ENCODE measurements at places on chromosomes 5 and 9.

DNA sequence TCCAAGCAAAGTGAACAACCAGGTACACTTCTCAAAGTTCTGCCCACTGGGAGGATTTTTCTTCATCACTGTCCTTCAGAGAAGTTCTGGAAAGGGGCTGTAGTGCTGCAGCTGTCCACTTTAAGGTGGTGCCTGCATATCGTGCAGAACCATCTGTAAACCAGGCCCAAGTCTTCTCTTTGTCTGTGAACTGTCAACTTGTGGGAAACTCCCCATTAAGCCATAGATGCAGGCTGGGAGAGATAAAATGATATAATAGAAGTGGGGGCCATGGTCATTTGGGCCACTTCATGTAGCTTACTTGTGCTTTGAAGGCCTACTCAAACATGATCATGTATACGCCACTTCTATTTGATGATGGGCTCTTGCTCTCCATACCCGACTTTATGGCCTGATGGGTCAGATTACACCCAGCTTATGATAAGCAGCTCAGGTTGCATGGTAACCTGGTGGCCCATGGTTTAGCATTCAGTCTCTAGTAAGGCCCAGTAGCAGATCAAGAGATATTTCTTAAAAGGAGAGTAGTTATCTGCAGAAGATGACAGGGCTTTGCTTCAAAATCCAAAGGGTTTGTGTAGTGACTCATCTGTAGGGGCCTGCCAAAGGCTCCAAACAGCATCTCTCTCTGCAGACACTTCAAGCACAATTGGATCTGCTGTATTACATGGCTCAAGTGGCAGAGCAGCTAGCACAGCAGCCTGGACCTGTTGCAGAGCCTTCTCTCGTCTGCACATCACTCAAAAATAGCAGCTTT lies 15.7 kb upstream of the BTF3 start:
- no peak for DNase-seq

DNA sequence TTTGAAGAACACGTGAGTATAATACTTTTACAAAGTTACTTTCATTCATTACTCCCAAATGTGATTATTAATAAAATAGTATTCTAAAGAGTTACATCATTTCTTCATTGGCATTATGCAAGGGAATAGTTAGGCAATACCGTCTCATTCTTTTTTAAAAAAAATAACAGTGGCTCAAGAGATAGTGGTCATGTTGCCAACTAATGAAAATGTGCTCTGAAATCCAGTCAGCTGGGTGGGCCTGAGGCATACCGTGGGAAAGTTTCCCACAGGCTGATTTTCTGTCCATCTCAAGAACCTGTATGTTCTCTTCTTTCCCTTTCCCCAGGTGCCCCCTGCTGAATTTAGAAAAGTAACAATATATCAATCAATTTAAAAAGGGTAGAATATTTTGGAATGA lies 40.8 kb upstream of the ROPN1L start:
- DNase-seq, result no peak

- DNase-seq, result no peak
Measured at GRCh38 chr9:111940697-111941096, 44.1 kb downstream of the UGCG start.

- DNase-seq, result no peak
Measured at GRCh38 chr5:72392326-72392733, 72.2 kb downstream of the PTCD2 start.

DNA sequence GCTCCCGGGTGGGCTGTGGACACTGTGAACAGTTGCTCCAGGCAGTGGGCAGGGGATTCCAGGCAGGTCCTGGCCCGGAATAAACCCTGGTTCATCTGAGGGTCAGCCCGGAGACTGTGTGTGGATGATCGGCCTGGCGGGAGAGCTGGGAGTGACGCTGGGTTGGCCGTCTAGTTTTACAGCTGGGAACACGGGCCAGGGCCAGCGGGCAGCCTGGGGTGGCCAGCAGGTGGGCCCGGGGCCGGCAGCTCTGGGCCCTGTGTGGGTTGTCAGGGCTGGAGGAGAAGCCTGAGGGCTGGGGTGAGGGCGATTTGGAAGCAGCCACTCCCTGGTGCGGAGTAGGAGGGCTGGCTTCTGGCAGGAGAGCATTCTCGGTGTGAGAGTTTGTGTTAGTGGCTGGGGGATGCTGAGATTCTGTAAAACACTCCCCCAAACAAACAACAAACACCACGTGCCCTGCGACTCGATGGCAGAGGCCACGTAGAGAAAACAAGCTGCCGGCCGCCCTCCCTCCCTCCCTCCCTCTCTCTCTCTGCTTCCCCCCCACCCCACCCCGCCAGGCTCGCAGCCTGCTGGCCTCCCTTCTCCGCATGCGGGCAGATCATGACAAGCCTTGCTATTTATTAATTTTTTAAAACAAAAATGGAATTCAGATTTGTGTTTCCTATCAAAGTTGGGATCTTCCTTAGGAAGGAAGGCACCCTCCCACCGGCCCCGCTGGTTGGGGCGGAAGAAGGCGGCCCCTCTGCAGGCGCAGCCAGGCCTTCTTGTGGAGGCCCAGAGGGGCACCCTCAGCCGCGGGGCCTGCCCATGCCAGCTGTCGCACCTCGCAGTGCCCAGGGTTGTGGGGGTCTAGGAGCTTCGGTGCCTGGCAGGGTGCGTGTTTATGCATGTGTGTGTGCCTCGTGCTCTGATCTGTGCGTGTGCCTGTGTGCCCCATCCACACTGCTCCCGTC lies 49.5 kb downstream of the RXRA start:
- DNase-seq, result no peak

- DNase-seq, result no peak
Measured at GRCh38 chr5:159489779-159490178, 159.5 kb upstream of the IL12B start.

DNA sequence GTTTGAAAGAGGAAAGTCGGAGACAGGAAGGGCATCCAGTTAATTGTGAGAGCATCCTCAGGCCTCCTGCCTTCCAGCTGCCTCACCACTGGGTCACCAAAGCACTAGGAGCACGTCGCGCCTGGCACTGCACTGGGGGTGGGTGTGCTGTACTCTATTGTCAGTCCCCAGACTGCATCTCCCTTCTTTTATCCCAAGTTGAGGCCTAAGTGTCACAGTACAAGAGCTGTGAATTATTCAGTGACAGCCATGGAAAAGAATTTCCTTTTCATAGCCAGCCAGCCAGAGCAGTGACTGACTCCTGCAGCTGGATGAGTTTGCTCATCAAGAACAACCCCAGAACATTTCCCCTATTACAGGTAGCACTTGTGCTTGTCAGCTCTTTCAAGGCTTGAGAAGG lies 16.3 kb downstream of the CLTA start:
- no peak for DNase-seq

DNA sequence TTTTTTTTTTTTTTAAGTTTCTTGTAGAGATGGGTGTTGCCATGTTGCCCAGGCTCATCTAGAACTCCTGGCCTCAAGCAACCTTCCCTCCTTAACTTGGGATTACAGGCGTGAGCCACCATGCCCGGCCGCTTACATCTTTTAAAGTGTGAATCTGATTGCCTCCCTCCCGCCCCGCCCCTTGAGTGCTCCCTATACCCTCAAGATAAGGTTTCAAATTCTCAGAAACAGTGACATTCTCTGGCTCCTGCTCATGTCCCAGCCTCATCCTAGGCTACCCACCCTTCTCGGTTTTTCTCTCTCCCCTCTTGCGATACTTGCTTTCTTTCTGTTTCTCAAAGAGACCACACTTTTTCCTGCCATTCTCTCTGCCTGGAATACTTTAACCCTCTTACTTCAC lies 12.4 kb downstream of the MORN5 start:
- DNase-seq, result no peak

GRCh38 chr5:165781738-165782137 lies 2276.3 kb downstream of the MAT2B start:
- no peak for DNase-seq

DNA sequence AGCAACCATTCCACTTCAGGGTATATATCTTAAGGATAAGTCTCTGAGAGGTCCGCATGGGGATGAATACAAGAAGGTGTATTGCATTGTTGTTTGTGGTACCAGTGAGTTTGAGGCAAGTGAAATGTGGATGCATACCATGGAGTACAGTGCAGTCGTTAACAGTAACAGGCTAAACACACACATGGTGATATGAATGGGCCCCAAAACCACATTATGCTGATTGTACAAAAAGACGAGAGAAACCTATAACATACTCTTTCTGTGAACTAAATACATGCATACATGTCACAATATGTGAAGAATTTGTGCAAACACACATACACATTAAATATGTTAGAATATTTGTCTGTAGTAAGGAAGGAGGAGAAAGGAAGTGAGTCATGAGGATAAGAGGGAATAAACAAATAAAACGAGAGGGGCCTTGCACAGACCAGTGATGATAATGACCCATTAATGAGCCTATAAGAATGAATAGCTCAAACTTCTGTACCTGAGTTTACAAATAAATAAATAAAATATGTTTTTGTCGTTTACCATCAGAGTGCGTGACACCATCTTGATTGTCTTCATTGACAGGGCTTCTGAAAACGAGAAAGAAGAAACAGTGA lies 66.5 kb upstream of the RICTOR start:
- DNase-seq, result no peak

DNA sequence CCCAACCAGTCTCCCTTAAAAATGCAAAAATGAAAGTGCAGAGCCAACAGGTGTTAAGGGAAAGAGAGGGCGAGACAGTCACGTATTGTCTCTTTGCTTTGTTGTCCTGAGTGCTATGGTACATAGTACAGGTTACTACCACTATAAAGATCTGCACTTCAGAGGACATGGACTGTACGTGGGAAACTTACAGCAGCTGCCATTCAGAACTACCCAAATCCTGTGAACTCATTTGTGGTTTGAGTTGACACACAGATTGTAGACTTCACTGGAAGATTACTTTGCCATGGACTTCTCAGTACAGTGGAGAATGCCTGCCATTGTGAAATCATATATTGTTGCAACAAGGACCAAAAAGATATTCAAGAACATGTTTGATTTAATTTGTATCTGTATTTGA lies 34.8 kb downstream of the FBXO38 start:
- DNase-seq, result no peak

GRCh38 chr9:88740844-88741243 lies 205.9 kb downstream of the NXNL2 start:
- DNase-seq, result no peak

GRCh38 chr5:76852772-76853171 lies 3.0 kb downstream of the S100Z start:
- DNase-seq, result no peak

DNA sequence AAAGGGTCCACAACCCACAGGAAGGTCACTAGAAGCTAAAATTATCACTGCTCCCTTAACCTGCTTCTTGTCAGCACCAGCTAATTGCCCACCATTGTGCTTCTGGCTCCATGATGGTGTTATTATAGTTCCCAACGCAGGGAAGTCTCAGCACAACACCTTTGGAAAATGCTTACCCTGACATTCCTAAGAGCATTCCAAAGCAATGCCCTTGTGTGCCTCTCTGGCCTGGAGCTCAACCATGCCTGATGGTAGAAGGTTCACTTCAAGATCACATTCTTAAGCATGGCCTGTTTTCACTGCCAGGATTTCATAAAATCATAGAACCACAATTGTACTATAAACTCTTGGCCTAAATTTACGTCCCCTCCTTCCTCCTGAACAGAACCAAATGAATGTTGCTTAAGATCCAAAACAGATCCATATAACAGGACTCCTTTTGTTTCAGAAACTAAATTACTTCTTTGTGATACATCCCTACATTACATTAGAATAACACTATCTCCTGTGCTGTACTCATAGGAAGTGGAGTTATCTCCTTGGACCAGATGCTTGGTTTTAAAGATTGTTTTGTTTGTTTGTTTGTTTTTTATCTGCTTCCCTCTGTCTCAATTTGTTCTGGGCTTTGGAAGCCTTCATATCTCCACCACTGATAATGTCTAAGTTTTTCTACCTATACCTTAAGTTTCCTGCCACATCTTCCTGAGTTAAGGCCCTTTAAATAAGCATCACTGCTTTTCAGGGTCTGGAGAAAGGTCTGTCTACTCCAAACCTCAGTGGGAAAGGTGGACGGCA lies 32.1 kb downstream of the ARL15 start:
- no peak for DNase-seq

- no peak for DNase-seq
Measured at GRCh38 chr5:55853818-55854217, 2.7 kb downstream of the IL31RA start.

GRCh38 chr9:6641056-6641455 lies 4.5 kb downstream of the GLDC start:
- DNase-seq, result no peak

DNA sequence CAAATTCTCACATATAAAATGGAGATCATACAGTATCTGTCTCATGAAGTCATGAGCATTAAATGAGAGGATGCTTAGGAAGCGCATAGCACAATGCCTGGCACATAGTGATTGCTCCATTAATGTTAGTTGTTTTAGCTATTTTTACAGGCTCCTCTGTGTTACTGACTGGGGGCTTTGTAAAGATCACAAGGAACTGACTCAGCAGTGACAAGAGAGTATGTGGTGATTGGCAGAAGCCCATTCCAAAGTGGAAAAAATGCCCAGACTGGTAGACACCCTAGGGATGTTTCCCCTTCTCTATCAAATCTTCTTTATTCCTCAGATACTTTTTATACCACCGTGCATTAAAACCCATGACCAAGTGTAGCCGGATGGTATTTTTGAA lies 33.5 kb downstream of the ABLIM3 start:
- no peak for DNase-seq

DNA sequence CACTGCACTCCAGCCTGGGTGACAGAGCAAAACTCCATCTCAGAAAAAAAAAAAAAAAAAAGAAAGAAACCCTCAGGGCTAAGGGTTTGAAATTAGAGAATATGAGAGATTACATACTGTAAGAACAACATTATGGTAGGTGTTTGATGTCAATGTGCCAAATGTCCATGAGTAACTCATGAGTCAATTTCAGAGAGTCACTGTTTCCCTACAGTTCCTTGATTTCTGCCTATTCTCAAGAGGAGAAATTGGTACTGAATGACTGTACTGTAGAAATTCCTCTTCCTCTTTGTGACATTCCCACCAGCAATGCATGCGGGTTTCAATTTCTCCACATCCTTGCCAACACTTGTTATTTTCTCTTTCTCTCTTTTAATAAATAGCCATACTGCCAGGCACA lies 35.2 kb downstream of the MARVELD2 start:
- DNase-seq, result no peak

- no peak for DNase-seq
Measured at GRCh38 chr5:20229303-20230005, 241.5 kb upstream of the CDH18 start.

- no peak for DNase-seq
Measured at GRCh38 chr5:18142831-18143230, 508.6 kb downstream of the TAF11L14 start.

DNA sequence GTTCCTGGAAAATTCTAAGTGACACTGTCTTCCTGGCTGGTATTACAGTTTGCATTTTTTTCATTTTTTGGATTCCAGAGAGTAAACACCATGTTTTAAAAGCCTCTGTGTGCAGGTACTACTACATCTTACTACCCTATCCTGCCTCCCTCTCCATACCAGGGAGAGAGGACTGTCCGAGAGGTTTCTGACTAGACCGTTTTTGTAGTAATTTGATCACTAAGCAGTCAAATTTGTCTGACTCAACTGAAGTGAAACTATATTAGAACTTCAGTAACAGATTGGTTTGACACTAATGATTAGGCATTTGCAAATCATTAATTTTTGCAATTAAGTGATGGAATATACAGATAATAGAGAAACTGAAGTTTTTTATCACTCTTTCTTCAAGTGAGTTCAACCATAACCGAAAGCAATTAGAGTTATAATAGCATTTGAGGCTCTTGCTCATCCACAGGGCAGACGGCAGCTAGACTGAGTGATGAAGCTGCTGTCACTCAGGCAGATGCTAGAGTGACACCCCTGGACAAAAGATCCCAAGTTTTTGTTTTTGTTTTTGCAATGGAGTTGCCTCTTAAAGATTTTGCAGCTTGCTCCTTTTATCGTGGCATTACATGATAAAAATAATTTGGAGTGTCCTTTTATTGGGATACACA lies 44.3 kb downstream of the SMARCA2 start:
- DNase-seq, result no peak

GRCh38 chr5:119597728-119598298 lies 31.5 kb upstream of the FAM170A start:
- DNase-seq, result no peak

Measured in cortex of kidney (tissue), 1 donor.